Stimulated activated CD4-positive, alpha-beta T cell treated with anti-CD3 and anti-CD28 coated beads, Interleukin-2, amount 100 ng/mL, for 24 hours (primary cell): ENCODE measurements at places on chromosomes 3 and 15.

DNA sequence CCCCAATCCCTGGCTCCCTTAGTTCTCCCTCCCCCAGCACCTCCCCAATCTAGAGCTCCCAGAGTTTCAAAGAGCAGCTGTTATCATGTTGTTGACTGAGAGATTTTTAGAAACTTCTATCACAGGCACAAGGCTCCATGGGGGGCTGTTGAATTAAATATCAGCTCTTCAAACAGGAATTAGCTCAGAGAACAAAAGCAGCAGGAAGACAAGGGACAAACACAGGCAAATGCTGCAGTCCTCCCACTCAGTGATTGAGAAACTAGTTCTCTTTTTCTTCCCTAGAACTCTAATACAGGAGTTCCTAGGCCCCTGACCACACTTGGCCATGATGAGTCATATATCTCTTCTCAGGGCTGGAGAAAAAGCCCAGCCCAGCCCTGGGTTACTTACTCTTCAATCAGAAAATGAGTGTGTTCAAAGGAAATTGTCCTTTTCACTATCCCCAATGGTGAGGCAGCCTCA, 262.1 kb downstream of the IGSF11 start:
- no peak for DNase-seq

DNA sequence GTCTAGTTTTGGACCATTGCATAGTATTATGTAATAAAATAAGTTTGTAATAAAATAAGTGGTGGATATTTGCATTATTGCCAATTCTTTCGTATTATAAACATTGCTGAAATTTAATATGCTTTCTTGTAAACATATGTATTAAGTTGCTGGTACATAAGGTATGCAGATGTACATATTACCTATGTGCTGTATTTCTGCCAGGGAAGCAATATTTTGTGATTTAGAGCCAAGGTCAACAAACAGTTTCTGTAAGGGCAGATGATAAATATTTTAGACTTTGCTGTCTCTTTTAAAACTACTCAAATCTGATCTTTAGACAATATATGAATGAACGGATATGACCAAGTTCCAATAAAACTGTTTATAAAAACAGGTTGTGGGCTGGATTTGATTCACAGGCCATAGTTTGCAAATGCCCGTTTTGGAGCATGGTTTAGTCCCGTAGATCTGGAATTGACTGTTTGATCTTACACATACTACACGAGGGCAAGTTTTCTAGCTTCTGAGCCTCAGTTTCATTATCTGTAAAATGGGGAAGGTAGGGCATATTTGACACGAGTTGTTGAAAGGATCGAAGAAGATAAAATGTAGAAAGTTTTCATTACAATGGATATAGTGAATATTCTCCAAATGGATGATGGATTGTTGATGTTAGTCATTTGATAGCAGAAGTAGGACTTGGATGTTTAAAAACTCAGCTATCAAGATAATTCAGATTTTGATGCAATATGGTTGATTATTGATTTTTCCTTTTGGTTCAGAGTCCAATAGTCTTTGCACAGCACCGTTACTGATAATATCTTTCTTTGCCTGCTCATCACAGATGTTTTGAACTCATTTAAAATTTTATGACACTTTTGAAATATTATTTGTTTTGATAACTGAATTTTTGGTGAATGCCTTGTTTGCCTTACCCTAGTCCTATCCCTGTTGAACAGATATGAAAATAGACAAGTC, 394.6 kb downstream of the FEZF2 start:
- no peak for DNase-seq

GRCh38 chr3:64093825-64094712, 70.8 kb upstream of the PSMD6 start:
- DNase-seq: no peak

DNA sequence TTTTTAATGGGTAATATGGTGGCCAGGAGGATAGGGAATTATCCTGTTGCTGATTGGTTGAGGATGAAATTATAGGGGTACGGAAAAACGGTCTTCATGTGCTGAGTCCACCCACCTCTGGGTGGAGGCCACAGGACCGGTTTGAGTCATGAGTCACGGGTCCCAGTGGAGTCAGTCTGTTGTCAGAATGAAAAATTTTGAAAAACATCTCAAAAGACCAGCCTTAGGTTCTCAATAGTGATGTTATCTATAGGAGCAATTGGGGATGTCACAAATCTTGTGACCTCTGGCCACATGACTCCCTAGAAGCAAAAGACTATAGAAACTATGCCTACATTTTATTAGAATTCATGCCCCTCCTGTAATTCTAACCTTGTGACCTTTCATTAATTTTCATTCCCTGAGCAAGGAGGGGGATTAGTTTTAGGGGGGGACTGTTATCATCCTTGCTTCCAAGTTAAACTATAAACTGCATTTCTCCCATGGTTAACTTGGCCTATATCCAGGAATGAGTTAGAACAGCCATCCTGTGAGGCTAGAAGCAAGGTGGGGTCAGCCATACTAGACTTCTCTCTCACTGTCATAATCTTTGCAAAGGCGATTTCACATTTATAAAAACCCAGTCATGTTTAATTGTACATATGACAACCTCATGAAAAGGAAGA, 101.2 kb downstream of the TCF12 start:
- DNase-seq: no peak

DNA sequence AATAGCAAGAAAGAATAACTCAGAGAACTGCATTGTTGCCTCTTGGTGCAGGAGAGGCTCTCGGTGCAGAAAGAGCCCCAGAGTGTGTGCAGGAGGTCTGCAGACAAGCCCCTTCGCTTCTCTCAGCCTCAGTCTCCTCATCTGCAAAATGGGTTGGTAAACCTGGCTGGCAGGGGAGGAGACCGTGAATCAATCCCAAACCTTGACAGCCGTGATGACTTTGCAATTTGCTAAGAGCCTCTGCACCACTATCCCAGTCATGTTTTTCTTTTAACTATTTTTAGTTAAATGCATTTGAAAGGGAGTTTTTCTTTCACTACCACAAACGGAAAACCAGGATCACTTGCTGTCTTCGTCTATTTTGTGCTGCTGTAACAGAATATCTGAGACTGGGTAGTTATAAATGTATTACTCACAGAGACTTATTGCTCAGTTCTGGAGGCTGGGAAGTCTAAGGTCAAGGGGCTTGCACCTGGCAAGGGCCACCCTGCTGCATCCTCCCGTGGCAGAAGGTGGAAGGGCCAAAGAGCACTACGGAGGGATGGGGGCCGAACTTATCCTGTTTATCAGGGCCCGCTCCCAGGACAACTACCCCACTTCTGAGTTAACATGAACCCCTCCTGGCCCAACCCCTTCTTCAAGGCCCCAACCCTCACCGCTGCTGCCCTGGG, 14.2 kb upstream of the IQSEC1 start:
- no peak for DNase-seq

DNA sequence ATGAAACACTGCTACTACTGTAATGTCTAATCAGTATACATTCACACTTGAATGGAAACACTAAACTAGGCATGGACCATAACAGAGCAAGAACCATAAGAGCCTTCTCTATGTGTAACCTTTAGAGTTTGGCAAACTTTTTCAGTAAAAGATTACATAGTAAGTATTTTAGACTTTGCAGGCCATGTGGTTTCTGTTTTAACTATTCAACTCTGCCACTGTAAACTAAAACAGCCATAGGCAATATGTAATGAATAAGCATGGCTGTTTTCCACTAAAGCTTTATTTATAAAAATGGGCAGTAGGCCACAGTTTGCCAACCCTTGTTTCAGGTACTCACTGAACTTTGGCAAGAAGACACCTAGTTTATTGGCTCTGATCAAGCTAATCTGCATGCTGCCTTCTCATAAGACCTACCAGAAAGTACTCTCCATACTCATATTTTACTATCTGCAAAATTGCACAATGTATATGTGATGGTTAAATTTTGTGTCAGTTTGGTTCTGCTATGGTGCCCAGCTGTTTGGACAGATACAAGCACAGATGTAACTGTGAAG, 46.0 kb downstream of the UACA start:
- DNase-seq: no peak

GRCh38 chr3:43531835-43532234, 90.0 kb downstream of the ANO10 start:
- no peak for DNase-seq

DNA sequence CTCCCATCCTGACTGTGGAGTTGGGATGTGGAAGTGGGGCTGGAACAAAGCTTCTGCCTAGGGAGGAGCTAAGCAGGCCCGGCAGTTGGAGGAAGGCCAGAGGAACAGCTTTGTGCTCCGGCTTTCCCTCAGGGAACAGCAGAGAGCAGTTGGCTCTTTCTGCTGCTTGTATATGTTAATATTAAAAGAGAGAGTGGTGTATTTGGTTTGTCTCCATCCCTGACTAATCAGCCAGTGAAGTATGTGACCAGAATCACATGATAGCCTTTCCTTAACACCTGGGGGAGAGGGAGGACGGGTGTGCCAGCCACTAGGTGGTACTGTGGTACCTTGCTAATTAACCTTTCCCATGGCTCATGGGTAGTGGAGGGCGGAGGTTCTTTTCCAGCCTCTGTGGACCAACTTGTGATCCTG, 10.0 kb downstream of the EIF2B5 start:
- no peak for DNase-seq

DNA sequence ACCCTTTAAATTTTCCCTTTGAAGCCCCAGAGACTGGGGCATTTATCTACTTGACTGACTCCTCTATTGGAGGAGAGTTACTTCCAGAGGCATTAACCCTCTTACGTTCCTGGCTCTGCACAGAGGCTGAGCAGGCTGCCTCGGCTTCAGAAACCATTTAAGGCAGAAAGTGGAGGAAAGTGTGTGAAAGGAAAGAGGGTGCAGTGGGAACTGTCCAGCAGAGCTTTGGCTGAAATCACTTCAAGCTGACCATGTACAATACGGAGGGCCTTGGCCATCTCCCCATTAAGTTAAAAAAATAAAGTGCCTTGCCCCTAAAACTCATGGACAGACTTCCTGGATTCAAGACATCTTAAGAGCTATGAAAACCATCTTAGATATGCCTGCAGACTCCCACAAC, 238.7 kb downstream of the SV2B start:
- DNase-seq: peak; percentile 11

GRCh38 chr3:194893121-194893987, 207.7 kb downstream of the FAM43A start:
- peak; percentile 10 for DNase-seq

DNA sequence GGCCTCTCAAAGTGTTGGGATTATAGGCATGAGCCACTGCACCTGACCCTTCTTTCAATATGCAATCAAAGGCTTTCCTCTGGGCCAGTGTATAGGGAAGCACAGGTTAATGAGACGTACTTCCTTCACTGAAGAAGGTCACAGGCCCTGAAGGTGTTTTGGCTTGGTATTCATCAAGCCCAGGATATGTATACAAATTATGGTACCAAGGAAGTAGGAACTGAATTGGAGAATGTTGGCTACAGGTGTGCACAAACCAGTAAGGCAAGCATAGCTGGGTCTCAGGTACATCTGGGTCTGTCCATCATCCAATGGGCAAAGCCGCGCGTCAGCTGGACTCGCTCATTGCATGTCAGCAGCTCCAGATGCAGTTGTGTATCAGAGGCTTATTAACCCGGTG, 237.9 kb downstream of the ADAMTS17 start:
- DNase-seq: no peak

- peak; percentile 56 for DNase-seq
These were observed 542 bp downstream of the INKA1 start for GRCh38 chr3:49803465-49804140.
